ENCODE measurements at places on chromosomes 2 and 18.

DNA sequence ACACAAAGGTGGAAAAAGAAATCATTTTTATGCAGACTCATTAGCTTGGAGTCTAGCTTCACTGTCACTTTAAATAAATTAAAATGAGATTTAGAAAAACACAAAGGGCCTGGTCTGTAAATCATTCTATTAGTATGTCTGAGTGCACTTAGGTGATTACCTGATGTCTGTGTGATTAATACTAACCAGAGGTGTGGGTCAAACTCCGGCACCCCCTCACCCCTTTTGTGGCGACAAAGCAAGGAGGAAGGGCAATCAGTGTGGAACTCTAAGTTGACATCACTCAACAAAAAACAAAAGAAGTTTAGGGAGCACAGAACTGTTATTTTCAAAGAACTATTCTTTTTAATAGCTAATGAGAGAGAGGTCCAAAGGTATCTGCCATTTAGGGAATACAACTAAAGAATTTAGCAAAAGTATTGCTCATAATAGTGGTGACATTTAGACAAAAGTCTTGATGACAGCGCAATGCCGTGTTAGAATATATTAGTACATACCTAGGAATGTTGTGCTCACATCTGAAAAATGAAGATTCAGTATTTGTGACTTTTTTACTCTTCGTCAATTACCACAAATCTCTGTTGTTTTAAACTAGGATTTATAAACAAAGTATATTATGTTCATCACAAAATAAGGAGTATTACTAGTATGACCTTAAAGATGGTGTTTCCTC is 66.3 kb downstream of the ZEB2 start:
- DNase-seq, result no peak

DNA sequence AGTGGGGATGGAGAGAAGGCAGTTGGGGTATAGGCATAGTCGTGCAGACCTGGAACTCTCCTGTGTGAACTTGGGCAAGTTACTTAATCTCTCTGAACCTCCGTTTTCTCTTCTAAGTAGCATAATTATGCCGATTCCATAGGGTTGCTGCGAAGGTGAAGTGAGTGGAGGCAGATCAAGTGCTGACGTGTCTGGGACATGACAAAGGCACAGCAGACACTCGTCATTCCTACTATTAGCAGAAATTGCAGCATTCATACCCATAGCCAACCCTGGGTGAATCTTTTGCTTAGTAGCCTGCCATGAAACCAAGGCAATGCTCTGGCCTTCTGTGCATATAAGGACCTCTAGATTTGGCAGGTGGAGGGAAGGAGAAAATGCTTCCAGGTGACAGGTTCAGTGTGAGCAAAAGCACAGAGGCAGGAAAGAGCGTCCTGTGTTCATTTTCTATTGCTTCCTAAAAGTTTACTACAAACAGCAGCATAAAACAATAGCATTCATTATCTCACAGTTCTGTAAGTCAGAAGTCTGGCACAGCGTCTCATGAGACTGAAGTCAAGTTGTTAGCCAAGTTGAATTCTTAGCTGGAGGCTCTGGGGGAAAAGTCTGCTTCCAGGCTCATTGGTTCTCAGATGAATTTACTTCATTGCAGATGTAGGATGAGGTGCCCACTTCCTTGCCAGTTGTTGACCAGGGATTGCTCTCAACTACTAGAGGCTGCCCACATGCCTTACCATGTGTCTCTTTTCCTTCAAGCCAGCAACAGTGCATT is 77.8 kb downstream of the CTIF start:
- DNase-seq, result no peak

GRCh38 chr2:27752551-27753237 is 18.8 kb upstream of the MRPL33 start:
- DNase-seq, result no peak

DNA sequence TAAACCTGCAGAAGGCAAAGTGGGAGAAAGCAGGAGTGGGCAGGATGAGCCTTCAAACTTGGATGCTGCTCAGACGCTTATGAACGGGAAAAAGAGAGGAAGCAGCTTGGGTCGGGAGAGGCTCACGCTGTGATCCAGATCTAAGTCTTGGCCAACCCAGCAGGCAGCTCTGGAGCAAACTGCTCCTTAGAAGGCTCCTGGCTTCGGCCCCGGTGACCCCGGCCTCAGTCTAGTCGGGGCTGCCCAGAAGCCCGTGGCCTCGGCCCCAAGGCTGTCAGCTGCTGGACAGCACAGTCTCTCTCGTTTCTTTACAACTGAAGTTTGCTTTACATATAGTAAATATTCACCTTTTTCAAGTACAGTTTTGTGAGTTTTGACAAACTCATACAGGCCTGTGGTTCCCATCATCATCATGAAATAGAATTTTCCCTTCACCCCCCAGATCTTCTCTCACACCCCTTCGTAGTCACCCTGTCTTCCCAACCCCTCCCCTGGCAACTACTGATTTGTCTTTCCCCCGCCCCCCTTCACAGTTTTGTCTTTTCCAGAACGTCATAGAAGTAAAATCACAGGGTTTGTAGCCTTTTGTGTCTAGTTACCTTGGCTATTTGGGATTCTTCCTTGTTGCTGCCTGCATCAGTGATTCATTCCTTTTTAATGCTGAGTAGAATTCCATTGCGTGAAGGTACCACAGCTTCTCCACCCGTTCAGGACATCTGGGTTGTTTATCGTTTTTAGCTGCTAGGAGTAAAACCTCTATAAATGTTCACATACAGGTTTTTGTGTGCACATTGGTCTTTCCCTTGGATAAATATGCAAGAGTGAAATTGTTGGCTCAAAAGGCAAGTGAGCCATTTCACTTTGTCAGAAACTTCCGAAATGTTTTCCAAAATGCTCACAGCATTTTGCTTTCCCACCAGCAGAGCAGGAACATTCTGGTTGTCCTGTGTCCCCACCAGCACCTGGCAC is 35.1 kb downstream of the MYO7B start:
- DNase-seq, result no peak

- DNase-seq, result no peak
Measured at GRCh38 chr2:196274387-196274809, 103.0 kb upstream of the STK17B start.

Data from NCI-H2171 (cell line).